Spleen (tissue), 13 donors: ENCODE measurements at places on chromosomes 16 and 17. TPM values are rescaled to one million over a fixed set of nuclear protein-coding genes. Genes with fewer than 3 reads are reported as not detected.

CLEC18B gene
- not detected for total RNA-seq

BTBD17 gene
- total RNA-seq: not detected

PMFBP1 gene
- total RNA-seq: 0.79 TPM

DNA sequence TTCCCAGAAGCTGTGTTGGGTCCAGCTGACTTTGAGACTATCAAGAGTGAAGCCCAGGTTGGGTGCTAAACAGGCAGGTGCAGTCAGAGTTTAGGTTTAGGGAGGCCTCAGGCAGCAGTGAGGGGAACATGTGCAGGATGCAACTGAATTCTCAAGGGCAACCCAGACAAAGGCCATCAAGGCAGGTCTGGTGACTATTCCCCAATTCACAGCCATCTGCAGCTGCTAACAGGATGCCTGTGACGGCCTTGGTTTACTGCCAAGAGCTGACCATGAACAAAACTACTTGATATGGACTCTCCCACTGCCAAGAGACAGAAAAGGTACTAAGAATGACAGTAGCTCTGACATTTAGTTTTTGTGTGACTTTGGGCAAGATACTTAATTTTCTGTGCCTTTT, 45.2 kb upstream of the BCAR1 start:
- DNase-seq: no peak

DNA sequence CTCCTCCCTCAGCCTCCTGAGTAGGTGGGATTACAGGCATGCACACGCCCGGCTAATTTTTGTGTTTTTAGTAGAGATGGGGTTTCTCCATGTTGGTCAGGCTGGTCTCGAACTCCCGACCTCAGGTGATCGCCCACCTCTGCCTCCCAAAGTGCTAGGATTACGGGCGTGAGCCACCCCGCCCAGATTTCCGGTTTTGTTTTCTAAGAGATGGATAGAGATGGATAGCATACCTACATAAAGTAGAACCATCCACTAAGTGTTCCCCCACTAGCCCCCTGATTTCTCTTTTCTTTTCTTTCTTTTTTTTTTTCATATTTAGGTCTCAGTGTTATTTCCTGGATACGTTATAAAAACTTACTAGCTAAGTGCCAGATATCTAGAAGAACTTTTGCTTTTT, 2.0 kb downstream of the WSB1 start:
- DNase-seq: no peak

DNA sequence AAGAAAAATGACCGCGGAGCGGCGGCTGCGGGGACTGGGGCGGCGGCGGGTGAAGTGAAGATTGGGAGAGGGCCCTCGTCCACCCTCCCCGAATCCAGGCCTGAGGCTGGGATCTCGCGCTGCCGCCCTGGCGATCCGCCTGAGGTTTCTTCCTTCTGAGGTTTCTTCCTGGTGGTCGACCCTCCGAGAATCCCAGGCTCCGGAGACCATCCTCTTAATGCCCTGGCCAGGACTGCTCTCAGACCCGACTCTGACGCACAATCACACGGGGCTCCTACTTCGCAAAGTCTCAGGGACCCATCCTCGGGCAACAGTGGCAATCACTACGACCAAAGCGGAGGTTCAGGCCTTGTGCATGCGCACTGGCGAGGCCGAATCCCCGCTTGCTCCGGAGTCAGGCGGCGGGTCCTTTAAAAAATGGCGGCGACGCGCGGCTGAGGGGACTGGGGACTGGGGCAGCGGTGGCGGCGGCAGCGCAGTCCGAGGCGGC, 18.0 kb upstream of the KCNJ18 start:
- DNase-seq: peak; percentile 77

GRCh38 chr16:14198572-14198971, 127.5 kb downstream of the MRTFB start:
- DNase-seq: no peak

GRCh38 chr17:55527540-55528118, 16.4 kb upstream of the SMIM36 start:
- DNase-seq: no peak
